ENCODE measurements at places on chromosomes 16 and 17.

DNA sequence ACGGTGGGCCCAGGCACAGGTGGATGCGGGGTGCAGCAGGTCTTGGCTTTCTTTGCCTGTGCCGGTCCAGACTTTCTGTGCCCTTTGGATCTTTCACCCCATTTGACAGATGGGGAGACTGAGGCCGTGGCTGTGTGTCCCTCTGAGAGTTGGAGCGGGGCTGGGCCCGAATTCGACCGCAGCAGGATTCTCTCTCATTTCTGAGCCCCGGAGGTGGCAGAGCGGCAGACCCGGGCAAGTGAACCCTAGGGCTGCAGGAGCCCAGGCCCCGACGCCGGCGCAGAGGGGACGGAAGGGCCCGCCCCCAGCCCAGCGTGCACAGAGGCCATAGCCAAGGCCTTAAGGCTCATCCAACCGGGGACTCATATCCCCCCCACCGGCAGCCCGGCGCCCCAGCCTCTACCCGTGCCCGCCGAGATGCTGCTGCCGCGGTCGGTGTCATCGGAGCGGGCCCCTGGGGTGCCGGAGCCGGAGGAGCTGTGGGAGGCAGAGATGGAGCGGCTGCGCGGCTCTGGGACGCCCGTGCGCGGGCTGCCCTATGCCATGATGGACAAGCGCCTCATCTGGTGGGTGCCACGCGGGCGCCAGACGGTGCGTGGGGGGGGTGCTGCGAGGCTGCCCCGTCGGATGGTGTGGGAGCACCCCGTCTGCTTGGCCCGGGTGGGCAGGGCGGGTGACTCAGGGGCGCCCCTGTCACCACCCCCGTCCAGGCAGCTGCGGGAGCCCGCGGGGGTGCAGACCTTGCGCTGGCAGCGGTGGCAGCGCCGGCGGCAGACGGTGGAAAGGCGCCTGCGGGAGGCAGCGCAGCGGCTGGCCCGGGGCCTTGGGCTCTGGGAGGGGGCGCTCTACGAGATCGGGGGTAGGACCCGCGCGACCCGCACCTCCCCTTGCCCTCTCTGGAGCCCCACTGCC is 857 bp downstream of the TMC8 start:
- no peak for DNase-seq

DNA sequence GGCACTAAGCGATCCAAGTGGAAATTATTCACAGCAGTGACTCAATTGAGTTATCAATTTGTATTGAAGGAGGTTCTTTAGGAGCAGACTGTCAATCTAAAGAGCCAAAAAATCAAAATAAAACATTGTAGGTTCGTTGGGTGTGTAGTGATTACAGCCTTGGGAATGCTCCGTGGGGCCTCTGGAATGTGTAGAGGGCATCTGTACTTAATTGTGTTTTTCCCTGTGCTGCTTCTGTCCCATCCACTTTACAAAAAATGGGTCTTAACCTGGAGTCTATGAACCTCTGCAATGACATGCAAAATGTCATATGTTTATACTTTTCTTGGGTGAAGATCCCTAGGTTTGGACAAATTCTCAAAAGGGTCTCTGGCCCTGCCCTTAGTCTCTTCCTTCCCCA is 215.1 kb downstream of the CCDC182 start:
- DNase-seq = no peak

- no peak for DNase-seq
Observed at GRCh38 chr16:27417047-27417671, 15.2 kb downstream of the IL21R start.

GRCh38 chr16:88435437-88436355 is 17.4 kb upstream of the ZFPM1 start:
- no peak for DNase-seq

DNA sequence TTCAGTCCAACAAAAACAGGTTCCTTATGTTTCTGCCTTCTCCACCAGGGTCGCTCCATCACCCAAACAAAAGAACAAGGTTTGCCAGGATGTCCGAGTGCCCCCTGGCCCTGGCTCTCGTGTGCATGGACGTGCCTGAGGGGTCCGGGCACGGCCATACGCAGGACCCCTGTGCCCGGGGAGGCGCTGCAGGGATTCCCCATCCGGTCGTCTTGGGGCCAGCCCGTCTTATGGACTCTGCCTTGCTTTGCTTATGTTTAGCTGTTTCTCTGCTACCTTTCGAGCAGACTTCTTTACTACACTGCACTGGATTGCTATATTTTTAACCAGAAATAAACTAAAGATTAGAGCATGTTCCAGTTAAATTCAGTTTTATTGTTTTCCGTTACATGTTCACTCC is 68.0 kb downstream of the KLHDC4 start:
- no peak for DNase-seq

GRCh38 chr17:683499-684254 is 31.0 kb downstream of the VPS53 start:
- no peak for DNase-seq

Data from putamen (tissue), 1 donor.